ENCODE measurements at places on chromosomes 16 and 17. TPM values are rescaled to one million over a fixed set of nuclear protein-coding genes. Genes with fewer than 3 reads are reported as not detected.

DNA sequence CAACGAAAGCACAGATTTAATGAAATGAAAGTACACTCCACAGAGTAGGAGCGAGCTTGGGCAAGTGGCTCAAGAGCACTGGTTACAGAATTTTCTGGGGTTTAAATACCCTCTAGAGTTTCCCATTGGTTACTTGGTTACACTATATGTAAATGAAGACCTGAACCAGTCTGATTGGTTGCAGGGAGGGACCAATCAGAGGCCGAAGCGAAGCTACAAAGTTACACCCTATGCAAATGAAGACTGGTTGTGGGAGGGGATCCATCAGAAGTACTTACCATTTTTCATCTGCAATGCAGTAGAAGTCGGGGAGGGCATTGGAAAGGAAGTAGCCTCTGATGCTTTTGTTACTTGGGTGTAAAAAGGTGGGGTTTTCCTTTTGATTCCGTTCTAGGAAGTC, 132.0 kb downstream of the PMP22 start:
- DNase-seq, result no peak

- no peak for DNase-seq
These were observed 9.4 kb downstream of the BAHCC1 start for GRCh38 chr17:81404558-81405165.

DNA sequence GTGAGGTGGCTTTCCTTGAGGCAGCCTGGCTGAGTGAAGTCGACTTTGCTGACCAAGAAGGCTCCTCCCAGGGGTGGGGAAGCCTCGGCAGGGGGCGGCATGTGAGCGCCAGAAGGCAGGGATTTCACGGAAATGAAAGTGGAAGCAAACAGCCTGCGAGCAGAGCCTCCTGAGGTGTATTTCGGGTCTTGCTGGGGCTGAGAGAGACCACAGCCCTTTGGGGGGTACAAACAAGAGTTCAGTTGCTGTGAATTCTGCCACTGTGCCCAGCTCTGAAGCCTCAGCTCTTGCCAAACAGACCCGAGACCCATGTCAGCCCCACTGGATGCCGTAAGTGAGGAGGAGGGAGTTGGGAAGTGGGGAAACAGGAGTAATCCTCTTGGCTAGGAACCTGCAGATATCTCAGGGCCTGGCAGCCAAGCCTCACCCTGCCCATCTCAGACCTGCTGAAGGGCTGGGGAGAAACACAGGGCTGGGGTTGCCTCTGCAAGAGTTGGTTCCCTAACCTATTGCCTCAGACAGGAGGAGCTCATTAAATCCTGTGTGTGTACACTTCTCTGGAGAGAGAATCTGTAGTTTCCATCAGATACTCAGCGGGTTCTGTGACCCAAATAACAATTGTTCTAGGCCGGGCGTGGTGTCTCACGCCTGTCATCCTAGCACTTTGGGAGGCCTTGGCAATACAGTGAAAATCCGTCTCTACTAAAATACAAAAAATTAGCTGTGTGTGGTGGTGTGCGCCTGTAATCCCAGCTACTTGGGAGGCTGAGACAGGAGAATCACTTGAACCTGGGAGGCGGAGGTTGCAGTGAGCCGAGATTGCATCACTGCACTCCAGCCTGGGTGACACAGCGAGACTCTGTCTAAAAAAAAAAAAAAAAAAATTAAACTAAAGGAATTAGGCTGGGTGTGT, at the start of gene IFI35:
Gene IFI35, plus strand, starts transcription at position 146 of the 913 bp plus-strand sequence. Its CDS starts 164 bp downstream, at position 310.
- peak; percentile 92 for DNase-seq

DNA sequence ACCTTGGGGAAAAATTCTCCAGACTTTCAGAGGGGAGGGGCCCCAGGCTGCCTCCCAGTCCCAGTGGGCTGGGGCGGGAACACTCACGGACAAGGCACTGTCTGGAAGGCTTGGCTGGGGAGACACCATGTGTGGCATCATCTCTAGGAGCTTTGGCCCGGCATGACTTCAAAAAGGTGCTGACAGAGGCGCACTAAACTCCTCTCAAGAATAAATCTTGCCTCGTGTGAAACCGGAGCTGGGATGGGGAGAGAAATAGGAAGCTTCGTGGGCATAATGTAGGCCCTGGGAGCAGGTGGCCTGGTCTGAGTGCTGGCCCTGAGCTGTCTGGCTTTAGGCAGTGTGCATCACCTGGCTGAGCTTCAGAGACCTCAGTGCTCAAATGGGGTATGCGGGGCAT, 5.7 kb downstream of the WSCD1 start:
- DNase-seq, result peak; percentile 55

GRCh38 chr16:56019274-56019673, 144.1 kb upstream of the CES5A start:
- no peak for DNase-seq

C17orf75 gene
- total RNA-seq, result 21.9 TPM

DNA sequence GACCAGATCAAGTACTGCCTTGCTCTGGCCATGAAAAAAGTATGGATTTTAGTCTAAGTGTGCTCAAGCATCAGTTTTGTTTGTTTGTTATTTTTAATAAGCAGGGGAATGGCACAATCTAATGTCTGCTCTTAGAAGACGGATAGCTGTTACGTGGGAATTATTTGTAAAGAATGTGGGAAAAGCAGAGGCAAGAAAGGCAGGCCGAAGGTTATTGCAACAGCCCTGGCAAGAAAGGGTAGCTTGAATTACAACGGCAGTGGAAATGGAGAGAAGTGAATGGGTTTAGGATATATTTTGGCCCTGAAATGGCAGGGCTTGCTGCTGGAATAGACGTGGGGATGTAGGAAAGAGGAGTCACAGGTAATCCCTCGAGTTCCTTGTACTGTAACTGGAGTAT, 987 bp upstream of the HASPIN start:
- DNase-seq, result no peak

KRT24 gene
- total RNA-seq, result not detected

GRCh38 chr17:59825533-59826322, 67.0 kb downstream of the TUBD1 start:
- DNase-seq, result peak; percentile 69

OR3A3 gene
- total RNA-seq, result not detected

Measured in muscle of leg (tissue), 16 donors.